ENCODE measurements at places on chromosomes 7 and 10. TPM values are rescaled to one million over a fixed set of nuclear protein-coding genes. Genes with fewer than 3 reads are reported as not detected.

GRCh38 chr10:116111483-116112095, 161.4 kb downstream of the GFRA1 start:
- DNase-seq, result no peak

GRCh38 chr10:73839276-73839966, 28.0 kb upstream of the NDST2 start:
- DNase-seq, result no peak

- DNase-seq, result no peak
Measured at GRCh38 chr7:18754766-18755165, 259.2 kb downstream of the HDAC9 start.

Gene OR9A4
- not detected for total RNA-seq
